Esophagus muscularis mucosa (tissue), 4 donors: ENCODE measurements at places on chromosomes 5 and 9.

- DNase-seq, result no peak
These were observed 91.9 kb upstream of the PAPPA start for GRCh38 chr9:116061546-116062205.

DNA sequence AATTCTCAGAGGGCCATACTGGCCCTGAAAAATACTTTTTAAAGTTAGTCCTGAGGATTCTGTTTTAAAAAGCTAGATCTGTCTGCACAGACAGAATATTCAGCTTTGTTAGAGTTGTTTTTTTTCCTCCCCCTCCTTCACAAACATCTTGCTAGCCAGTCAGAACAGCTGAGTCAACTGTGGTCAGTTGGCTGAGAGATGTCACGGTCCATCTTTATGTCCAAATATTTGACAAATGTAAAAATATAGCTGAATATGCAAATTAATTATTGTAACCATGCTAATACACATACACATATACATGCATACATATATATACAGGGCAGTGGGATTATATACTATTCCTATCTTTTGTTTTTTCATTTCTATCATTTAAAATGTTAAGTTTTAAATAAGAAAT, 33.9 kb downstream of the UNC13B start:
- no peak for DNase-seq

DNA sequence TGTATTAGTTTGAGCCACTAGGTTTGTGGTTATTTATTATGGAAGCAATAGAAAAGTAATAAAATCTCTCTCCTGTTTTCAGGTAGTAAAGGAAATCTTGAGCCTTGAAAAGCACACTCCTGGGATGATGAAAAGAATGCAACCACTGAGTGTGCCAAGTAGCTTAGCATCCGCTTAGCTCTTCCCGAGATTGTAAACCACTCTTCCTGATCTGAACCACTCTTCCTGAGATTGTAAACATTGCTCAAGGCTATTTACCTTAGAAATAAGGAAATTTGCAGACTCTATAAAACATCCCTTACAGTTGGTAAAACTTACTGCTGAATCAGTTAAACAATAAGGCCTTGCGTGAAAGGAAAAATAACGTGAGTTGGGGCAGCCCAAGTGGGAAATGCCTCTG, 17.4 kb upstream of the IL33 start:
- DNase-seq, result no peak

- DNase-seq, result no peak
These were observed 40.8 kb downstream of the NAIF1 start for GRCh38 chr9:128026255-128026772.

DNA sequence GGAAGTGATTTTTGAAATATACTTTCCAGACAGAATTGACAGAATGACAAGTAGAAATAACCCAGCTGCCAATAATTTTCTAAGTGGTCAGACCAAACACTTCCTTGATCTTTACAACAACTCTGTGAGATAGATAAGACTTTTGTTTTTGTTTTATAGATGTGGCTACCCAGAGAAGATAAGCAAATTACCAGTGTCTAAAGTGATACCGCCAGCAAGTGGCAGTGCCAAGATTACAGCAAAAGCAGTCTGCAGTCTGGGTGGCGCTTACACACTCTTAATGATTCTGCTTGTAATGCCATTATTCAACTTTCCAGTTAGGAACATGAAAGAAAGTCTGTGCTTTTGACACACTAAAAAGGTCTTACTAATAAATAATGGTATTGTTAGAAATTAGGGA, 92.1 kb downstream of the HCN1 start:
- no peak for DNase-seq
